Liver (tissue), 10 donors: ENCODE measurements at places on chromosomes 12 and 14. TPM values are rescaled to one million over a fixed set of nuclear protein-coding genes. Genes with fewer than 3 reads are reported as not detected.

GRCh38 chr12:6771509-6772330 lies 600 bp upstream of the LAG3 start:
- DNase-seq, result no peak
- peaks cover 8% of the 10 kb centered on the region for H3K36me3 ChIP-seq
- no peak overlapping the region for H3K4me3 ChIP-seq
- H3K27me3 ChIP-seq, result no peaks in the 10 kb centered on the region
- peak overlapping the region; percentile 38 for H3K27ac ChIP-seq
- H3K4me1 ChIP-seq, result peaks cover 60% of the 10 kb centered on the region

- no peak for DNase-seq
- H3K4me3 ChIP-seq, result peak overlapping the region; percentile 88
- no peaks in the 10 kb centered on the region for H3K36me3 ChIP-seq
- H3K27ac ChIP-seq, result peak overlapping the region; percentile 81
- peaks cover 90% of the 10 kb centered on the region for H3K4me1 ChIP-seq
These were observed 573 bp downstream of the ARL6IP4 start for GRCh38 chr12:122981036-122981471.

DNA sequence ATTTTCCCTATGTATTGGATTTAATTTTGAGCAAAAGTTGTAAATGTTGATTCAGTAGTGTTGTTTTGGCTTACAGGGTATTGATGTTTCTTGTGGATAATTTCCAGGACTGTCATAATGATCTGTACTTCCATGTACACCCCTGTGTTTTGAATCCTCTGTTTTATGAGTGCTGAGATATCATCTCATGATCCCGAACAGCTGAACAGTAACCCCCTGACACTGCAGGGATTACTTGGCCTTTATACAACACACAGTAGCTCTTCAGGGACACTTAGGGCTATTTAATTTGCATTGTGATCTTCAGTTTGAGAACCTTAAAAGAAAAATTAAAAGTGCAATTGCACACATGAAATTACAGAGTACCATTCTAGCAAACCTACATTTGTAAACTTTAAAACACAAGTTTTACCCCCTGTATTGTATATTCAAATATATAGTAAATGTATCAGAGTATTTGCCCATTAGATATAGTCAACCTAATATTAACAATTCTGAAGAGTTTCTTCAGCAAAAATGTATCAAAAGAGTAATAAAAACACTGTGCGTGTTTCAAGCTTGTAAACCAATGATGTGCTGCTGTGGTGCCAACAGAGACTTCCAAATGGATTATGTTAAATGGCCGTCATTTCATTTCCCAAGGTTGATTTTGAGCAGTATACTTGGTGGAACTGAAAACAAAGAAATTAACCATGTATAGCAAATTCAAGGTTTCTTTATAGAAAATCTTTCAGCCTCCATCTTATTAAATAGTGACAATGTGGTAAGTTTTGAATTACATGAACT lies 27.9 kb upstream of the MYF6 start:
- no peak overlapping the region for H3K4me3 ChIP-seq
- no peaks in the 10 kb centered on the region for H3K4me1 ChIP-seq
- no peak for DNase-seq
- H3K27me3 ChIP-seq, result no peaks in the 10 kb centered on the region
- no peaks in the 10 kb centered on the region for H3K36me3 ChIP-seq
- H3K27ac ChIP-seq, result no peak overlapping the region

DNA sequence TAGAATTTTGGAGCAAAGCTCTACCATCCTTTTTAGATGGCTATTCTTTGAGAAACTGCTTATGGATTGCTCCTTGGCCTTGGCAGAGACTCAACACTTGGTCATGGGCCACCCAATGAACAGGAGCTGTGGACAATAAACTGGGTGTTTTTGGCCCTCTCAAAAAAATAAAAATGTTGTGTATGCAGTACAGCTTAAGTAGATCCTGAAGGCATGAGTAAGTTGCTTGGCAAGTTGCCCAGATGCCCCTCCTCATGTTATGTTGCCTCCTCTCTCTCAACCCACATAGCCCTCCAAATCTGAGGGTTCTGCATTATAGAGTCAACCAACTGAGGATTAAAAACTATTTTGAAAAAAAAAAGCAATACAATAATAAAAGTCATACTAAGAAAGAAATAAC lies 124.9 kb downstream of the ATP23 start:
- H3K36me3 ChIP-seq, result no peaks in the 10 kb centered on the region
- H3K4me3 ChIP-seq, result no peak overlapping the region
- H3K27ac ChIP-seq, result no peak overlapping the region
- no peaks in the 10 kb centered on the region for H3K4me1 ChIP-seq

DNA sequence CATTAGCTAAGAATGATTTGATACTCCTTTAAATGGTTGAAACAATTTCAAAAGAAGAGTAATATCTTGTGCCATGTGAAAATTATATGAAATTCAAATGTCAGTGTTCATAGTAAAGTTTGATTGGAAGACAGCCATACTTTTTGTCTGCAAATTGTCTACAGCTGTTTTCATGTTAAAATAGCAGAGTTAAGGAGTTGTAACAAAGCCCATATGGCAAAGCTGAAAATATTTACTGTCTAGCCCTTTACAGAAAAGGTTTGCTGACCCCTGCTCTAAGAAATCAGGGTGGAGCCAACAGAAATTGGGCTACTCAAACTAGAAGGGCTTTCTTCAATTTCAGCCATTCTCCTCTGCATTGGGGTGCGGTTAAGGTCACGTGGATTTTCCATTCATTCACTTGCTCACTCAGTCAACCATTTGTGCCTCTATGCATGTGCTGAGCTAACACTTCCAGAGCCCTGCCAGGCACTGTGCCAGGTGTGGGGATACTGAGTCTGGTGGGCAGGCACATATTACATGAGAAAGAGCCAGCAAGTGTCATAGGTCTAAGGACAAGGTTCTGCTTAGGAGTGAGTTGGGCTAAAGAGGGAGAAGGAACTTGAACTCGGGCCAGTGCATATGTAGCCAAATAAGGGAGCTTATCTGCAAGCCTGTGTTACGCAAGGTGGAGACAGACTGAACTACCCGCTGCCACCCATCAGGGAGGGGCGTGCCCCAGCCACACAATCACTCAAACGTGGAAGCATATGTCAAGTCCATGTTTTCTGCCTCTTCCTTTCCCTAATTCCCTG lies 139.8 kb upstream of the NOS1 start:
- H3K27ac ChIP-seq, result peak overlapping the region; percentile 21
- DNase-seq, result no peak
- no peak overlapping the region for H3K4me3 ChIP-seq

- H3K4me3 ChIP-seq, result no peak overlapping the region
- no peak for DNase-seq
- H3K27ac ChIP-seq, result no peak overlapping the region
- H3K36me3 ChIP-seq, result no peaks in the 10 kb centered on the region
These were observed 6.5 kb upstream of the CPM start for GRCh38 chr12:68939505-68939904.

DNA sequence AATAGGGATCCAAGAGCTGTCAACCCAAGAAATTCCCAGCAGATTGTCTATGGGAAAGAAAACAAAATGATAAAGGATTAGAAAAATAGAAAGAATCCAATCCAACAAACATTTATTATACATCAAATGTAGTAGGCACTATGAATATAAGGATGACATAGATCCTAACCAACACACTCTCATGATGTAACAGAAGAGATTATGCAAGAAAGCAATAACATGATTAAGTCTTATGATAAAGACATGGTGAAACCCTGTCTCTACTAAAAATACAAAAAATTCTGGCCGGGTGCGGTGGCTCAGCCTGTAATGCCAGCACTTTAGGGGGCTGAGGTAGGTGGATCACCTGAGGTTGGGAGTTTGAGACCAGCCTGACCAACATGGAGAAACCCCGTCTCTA lies 2.7 kb downstream of the MED6 start:
- H3K36me3 ChIP-seq, result peaks cover 31% of the 10 kb centered on the region
- H3K27ac ChIP-seq, result no peak overlapping the region
- H3K4me1 ChIP-seq, result peaks cover 17% of the 10 kb centered on the region
- DNase-seq, result no peak
- H3K4me3 ChIP-seq, result no peak overlapping the region

PRB2 gene
- polyA plus RNA-seq, result not detected

GRCh38 chr14:103488960-103489359 lies 33.7 kb downstream of the CKB start:
- peaks cover 37% of the 10 kb centered on the region for H3K36me3 ChIP-seq
- no peak overlapping the region for H3K27ac ChIP-seq
- no peak overlapping the region for H3K4me3 ChIP-seq
- DNase-seq, result no peak
- H3K4me1 ChIP-seq, result no peaks in the 10 kb centered on the region

- no peak for DNase-seq
- H3K36me3 ChIP-seq, result no peaks in the 10 kb centered on the region
- H3K27me3 ChIP-seq, result no peaks in the 10 kb centered on the region
- no peak overlapping the region for H3K4me3 ChIP-seq
These were observed 204.6 kb upstream of the PLXNC1 start for GRCh38 chr12:93943780-93944179.

DNA sequence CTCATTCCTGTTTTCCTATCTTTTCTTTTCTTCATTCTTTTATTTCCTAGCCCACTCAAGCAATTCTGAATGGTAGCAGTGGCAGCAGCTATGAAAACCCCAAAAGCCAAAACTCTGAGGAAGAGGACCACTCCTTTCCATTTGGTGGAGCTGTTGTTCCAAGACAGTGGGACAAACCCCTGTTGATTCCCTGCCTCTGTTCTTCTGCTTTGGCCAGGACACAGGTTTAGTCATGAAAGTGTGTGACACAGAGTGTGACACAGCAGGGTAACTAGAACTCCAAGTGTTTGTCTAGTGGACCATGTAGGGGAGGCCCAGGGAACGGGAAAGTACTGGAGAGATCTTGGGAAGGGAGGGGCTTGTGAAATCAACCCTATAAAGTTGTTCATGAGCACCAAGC lies 71.1 kb downstream of the PTCSC3 start:
- no peak overlapping the region for H3K4me3 ChIP-seq
- peaks cover 23% of the 10 kb centered on the region for H3K27me3 ChIP-seq
- H3K4me1 ChIP-seq, result no peaks in the 10 kb centered on the region
- H3K36me3 ChIP-seq, result no peaks in the 10 kb centered on the region
- no peak for DNase-seq
- H3K27ac ChIP-seq, result no peak overlapping the region

- H3K4me3 ChIP-seq, result no peak overlapping the region
- H3K27ac ChIP-seq, result no peak overlapping the region
- no peaks in the 10 kb centered on the region for H3K4me1 ChIP-seq
- DNase-seq, result no peak
These were observed 18.8 kb downstream of the NIN start for GRCh38 chr14:50812180-50812579.

PPP1R36 gene
- 0.08 TPM for polyA plus RNA-seq
